SW 1271 (cell line): ENCODE measurements at places on chromosomes 7 and 10.
A peak's percentile ranks its signal among the peaks of the same experiment; 100 is the strongest.

DNA sequence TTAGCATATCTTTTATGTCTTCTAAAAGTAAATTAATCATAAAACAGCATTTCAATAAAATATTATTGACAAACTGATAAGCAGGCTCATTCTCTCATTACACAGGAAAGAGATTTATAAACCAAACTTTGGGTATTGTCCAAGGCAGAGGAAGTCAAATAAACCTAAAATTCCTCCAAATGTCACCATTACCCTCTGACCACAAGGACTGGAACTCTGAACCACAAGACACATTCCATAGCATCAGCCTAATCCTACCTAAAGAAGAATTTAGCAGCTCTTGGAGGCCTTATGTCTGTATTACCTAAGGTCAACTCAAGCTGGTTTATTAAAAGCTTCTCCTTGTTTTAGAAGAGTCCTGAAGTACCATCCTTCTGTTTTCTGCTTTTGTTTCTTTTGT lies 82.4 kb upstream of the SLC13A1 start:
- DNase-seq = no peak

- DNase-seq = no peak
Measured at GRCh38 chr10:47118326-47118725, 181.7 kb upstream of the GDF10 start.

- DNase-seq = no peak
Measured at GRCh38 chr7:27808626-27809025, 68.7 kb downstream of the TAX1BP1 start.

DNA sequence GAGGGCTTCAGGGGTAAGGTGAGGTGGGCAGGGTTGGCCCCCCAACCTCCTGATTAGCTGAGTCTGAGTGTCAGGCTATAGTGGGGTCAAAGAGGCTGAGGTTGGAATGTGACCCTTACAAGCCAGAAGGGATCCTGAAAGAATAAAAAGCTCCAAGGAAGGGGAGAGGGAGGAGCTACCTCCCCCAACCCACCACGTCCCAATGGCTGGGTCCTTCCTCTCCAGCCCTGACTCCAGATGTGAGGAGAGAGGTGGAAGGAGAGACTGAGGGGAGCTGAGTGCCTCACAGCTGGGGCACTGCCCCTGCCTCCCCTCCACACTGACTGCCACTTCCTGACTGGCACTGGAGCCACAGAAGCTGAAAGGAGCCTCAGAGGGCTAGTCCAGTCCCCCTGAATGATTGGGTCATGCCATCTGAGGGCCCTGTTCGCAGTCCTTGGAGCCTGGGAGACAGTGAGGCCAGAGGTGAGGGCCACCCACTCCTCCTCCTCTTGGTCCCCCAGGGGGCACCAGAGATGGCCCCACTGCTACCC lies 20.6 kb downstream of the IMPDH1 start:
- no peak for DNase-seq

- no peak for DNase-seq
Measured at GRCh38 chr7:10122551-10123100, 851.0 kb upstream of the PHF14 start.

DNA sequence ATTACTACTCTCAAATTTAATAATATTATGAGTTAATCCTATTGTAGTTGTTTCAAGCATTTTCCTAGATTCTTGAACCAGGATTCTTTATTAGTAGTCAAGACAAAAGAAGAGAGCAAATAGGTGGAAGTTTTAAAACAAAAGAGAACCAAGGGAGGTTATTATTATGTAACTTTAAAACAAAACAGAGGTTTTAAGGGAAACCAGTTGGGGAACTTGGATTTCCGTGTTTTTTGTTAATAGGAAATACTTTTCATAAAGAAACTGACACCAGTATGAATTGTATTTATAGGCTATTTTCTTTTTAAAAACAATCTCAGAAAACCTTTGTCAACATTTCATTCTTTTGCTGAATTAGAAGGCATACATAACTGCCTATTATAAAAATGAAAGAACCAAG lies 183.9 kb downstream of the WNT2 start:
- no peak for DNase-seq

GRCh38 chr7:139995017-139995915 lies 67.5 kb downstream of the PARP12 start:
- no peak for DNase-seq

DNA sequence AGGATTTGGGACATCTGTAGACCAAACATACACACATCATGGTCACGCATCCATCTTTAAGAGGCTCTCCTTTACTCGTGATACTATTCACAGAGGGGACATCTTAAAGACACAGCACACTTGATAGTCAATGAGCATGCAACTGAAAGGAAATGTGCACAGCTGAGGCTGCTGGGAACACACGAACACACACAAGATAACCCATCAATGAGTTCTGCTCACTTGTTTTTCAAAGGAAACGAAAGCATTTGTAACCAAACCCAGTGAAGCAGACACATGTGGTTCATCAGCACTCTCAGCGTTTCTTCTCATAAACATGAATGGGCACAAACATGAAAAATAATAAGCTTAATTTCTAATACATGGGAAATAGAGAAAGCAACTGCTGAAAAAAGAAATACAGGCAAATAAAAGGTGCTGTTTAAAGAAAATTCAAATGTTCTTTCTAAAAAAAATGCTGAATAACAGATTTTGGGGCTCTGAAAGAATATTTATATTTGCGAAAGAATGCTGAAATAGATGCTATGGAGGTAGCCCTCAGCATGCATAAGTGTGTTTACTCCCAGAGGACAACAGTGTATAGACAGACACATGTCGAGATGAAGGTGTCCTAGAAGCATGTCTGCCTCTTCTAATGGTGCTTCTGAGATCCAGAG lies 59.7 kb upstream of the LAMB4 start:
- DNase-seq = no peak

DNA sequence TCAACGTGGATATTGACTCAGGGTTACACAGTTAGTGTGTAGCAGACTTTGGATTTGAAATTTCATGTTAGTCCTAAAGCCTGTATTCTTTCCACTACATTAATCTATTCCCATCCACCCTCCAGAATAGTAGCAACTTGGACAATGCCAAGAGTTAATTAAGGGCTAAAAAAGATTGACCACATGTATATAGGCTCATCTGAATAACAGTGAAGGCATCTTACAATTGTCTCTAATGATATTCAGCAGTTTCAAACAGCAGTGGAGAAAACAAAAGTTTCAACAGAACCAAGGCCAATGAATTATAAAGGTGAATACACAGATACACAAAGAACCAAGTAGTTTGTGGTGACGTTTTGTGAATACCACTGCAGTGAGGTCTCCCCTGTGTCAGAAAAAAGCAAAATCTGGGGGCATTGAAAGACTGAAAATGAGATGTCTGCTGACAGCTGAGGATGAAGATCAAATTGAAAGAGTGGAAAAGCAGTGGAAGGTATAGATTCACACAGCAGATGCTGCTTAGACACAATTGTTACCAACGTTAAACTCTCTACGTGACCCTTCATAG lies 202.8 kb downstream of the SEMA3E start:
- no peak for DNase-seq

- no peak for DNase-seq
Measured at GRCh38 chr7:90611115-90611514, 15.0 kb downstream of the CDK14 start.

DNA sequence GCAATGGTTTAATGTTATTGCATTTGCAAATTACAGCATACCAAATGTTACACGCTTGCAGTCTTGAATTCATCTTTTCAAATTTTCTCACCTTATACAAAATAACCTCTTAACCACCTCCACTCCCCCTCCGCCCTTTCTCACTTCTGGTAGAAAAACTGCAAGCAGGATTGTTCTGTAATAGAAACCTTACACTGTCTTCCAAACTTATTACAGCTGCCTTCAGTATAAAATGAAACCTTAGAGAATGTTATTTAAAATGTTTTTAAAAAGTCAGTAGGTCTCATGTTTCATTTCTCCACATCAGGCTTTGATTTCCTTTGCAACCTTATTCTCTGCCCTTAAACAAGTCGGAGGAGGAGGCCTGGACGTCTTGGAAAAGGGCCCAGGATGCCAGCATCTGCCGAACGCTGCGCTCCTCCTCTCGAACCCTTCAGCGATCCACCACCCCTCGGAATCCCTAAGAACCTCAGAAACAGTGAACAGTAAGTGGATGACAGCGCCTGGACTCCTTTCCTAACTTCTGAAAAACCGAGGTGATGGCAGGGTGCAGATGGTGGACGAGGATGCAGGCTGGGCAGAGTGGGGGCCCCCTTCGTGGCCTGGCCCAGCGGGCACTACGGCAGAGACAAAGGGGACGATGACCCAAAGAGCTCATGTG lies 74.0 kb downstream of the FGFR2 start:
- no peak for DNase-seq

GRCh38 chr7:114416129-114416990 lies 1.7 kb downstream of the FOXP2 start:
- DNase-seq = no peak

DNA sequence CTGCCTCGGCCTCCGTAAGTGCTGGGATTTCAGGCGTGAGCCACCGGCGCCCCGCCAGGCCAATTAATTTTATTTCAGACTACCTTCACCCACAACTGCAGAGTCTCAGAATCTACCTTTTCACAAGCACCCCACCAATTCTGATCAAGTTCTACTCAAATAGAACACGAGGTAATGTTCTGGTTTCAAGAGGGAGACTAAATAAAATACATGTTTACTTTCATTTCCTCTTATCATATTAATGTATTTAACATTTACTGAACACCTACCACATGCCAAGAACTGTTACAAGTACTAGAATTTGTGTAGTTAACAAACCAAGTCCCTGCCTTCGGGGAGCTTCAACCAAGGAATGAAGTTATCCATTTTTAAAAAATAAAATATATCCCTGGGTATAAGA lies 25.5 kb upstream of the RGS10 start:
- DNase-seq = no peak

GRCh38 chr10:91287276-91287675 lies 66.8 kb downstream of the PCGF5 start:
- no peak for DNase-seq

- DNase-seq = no peak
Measured at GRCh38 chr10:99285881-99286280, 43.3 kb upstream of the CNNM1 start.

- no peak for DNase-seq
Measured at GRCh38 chr10:78703593-78703992, 365.2 kb upstream of the ZMIZ1 start.

DNA sequence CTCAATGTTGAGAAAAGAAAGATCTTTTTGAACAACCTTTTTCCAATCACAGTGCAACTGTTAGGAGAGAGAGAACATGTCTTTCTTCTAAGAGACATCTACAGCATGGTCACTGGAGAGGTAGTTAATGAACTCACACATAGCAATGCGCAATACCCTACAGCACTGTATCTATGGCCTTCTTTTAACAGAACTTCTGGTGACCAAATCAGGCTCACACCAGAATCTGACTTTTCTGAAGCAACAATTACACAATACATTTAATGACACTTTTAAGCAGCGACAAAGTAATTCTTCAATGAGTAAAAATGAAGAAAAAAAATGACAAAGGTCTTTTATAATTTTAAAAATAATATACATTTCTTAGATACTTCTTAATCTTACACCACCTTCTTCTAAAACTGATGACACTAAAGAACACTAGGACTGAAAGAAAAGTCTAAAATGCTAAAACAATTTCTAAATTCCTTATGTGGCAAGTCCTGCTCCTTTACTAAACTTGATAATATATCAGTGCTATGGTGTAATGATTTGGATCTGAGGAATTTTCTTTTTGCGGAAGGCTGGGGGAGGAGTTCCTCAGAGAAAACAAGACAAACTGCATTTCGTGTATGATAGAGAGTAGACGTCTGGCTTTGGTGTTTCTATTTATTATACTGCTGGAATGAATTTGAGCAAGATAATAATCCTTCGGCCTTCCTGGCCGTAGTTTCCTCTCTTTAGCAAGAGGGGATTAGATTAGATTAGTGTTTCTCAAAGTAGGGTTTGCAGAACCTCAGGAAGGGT lies 166.3 kb downstream of the ZNF438 start:
- DNase-seq = no peak

- peak; percentile 32 for DNase-seq
Measured at GRCh38 chr10:18229826-18230225, 89.6 kb downstream of the CACNB2 start.

DNA sequence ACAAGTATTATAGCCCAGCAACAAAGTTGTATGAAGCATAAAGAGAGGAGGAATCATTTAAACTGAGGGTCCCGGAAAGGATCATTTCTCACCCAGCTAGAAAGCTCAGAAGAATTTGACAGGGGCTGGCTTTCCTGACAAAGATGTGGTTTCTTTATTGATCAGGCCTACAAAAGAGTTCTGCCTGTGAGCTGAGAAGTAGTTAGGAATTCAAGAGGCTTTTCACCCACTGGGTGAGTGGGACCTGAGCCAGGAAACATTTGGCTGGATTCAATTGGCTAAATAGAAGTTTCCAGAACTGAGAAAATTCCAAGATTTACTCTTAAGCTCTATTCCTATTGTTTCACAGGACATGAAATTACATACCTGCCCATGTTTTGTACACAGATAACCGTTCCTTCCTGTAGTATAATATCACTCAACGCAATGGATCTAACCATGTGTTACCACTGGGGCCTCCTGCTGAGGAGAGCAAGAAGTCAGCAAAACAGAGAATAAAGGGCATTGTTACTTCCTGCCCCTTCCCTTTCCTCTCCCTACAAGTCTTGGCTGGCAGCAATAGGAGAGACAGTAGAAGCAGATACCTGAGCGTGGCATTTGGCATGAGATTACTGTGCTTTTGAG lies 53.9 kb upstream of the PAPSS2 start:
- DNase-seq = no peak

DNA sequence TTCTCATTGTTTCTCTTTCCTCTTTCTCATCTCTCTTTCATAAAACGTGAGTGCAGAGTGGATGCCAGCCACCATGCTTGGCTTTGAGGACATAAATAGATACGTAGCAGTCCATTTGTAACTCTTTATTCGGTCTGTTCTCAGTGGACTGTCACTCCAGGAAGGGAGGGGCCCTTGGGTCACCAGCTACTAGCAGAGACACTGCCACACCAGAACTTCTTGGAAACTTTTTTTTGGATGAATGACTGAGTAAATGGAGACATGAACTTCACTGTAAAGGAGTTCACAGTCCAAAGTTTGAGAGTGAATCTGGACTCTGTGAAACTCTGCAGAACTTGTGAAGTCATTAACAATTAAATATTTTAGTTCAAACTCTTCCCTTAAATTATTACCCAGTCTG lies 20.2 kb downstream of the CHN2 start:
- no peak for DNase-seq

DNA sequence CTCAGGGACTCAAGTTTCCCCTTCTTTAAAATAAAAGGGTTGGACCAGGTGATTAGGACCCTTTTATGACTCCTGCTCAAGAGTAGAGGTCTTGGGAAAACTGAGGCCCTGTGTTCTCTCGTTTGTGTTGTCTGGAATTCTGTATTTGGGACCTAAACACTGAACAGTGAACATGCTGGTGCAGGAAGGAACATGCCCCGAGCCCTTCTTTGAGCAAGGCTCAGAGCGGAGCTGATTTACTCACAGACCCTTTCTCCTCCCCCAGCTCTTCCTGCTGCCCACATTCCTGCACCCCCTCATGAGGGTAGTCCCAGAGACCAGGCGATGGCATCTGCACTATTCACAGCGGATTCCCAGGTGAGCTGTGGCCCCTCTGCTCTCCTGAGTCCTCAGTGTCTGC lies 14.2 kb downstream of the ZKSCAN1 start:
- no peak for DNase-seq
